ENCODE measurements at places on chromosomes 4 and X.

DNA sequence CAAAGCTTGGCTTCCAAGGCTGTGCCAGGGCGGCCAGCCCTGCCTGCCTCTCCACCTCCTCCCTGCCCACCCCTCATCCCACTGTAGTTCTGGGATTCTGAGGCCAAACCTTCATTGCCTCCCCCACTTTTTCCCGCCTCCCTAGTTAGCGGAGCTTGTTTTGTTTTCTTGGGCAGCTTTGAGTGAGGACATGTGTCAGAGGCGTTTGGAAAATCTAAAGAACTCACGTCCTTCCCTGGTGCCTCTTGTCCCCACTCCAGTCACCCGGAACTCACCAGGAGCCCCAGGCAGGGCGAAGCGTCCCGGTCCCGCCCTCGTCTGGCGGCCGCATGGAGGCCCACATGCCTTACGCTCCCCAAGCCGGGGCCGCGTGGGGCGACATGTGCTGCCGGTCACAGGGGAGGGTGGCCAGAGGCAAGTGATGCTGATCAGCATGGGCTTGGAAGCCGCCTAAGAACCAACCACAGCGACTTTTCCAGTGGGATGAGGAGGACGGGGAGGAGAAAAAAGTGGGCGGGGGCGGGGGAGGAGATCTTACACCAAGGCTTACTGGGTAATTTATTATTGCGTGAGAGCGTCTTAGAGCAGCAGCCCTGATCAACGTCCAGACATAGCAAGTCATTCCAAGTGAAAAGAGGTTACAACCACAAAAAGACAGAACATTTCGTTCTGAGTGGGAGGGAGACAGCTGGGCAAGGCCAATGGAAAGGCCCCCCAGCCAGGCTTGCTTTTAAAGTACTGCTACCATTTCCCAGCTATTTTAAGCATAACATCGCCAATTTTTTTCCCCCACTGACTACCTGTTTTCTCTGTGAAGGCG lies 48.5 kb downstream of the PRPS1 start:
- peak; percentile 43 for DNase-seq

DNA sequence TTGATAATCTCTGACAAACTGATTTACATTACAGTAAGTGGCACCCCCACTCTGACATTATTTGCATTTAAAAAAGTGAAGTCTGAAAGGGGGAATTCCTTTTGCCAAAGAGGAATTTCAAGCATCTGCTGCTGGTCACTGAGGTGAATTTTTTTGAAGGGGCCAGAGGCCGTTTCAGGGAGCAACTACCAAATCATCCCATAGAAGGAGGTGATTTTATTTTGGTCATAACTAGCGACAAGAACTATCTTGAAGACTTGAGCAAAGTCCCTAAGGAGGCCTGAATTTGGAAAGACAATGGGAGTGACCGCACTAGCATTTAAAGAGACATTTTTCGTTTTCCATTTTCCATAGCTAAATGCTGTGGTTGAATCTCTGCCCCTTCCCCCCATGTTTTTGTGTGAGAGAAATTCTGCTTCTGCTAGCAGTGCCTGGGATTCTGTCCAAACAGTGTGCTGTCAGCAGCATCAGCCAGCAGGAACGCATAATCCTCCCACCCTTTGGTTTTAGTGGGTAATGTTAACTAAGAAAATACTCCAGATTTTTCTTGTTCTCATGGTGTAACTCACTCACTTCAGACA lies 110.1 kb upstream of the MED14 start:
- no peak for DNase-seq

DNA sequence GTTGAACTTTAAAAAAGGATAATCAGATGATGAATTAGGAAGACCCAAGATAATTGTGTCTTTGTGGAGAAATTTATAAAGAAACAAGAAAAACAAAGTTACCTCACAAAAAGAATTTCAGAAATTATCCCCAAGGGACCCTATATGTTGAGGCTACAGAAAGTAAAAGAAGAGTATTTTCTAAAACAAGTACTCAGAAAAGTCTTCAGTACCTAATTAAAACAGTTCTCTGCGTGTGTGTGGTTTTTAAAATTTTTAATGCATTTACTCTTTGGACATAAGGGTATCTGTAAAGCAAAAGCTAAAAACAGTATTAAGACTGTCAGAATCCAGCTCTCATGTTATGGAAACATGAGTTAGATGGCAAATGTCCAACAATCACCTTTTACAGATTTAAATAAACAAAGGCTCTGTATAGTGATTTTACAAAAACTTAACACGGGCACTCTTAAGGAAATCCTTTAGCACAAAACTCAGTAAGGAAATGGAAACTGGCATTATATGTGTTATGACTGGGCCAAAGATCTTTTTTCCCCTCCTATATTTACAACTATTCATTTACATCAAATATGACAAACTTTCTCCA lies 187.5 kb downstream of the NSUN7 start:
- no peak for DNase-seq

DNA sequence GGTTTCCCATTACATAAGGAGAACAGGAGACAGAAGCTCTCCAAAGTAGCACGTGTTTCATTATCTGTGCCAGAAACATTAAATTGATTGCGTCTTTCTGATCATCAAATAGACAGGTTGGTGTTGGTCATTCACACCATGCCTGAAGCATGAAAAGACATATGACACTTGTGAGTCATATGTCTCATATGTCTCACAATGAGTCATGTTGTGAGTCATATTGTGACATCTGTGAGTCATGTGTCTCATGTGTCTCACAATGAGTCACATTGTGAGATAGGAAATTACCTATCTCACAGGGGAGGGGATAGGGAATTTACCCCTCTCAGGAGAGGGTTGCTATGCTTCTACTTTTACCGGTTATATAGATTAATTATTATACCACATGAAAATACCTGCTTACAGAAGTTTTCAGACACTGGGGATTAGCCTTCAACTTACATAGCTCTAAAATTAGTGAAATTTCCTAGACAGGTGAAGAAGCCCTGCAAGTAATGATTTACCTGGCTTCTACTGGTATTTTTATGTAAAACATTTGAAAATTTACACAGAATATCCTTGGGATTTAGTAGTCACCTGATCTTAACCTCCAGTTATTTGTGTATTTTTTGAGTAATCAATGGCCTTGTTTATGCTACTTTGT lies 80.8 kb downstream of the NPFFR2 start:
- DNase-seq = peak; percentile 26

DNA sequence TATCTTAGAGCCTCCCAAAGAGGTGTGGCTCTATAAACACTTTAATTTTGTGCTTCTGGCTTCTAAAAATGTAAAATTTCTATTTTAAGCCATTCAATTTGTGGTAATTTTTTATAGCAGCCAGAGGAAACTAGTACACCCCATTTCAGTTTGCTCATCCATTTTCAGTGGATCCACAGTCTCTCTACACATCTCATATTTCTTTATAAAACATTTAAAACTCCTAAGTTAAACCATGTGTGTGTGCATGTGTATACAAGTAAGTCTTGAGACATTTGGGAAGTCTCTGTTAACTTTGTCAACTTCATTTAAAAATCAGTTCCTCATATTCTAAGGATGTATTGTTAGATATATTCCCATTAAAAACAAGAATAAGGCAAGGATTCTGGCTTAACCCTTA lies 273.2 kb downstream of the IL15 start:
- DNase-seq = no peak

DNA sequence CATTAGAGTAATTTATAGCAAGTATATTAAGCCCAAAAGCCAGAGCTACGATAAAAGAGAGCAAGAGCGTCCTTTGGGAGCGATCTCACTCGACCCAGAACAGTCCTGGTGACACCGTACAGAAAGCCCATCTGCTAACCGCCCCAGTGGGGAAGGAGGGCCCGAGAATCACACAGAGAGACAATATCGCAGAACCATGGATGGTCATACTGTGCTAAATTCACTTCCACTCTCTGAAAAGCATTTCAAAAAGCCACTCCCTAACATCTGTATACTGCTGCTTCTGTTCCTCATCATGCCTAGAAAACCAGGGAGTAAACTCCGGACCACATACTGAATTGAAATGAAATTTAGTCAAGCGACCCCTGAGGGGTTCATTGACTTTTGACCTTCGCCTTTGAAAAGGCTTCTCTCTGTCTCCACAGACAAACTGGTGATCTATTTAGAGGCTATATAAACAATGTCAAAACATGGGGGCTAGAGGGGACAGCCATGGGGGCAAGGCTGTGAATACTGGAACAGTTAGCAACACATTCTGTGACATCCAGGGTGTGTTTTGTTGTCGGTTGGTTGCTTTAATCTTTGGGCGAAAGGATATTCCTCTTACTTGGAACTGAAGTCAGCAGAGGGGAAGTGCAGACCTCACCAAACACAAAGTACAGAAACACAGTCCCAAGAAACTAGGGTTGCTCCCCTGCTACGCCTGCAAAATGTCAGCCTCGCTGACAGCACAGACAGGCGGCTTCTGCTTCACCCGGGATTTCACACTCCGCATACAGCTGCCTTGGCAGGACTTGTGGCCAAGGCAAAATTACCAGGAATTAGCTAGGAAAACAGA lies 129.0 kb upstream of the RASGEF1B start:
- no peak for DNase-seq

GRCh38 chr4:181661090-181661489 lies 582.1 kb upstream of the TENM3 start:
- DNase-seq = no peak

- DNase-seq = no peak
Observed at GRCh38 chr4:151665022-151665784, 95.6 kb downstream of the GATB start.

GRCh38 chr4:20646287-20646686 lies 54.0 kb upstream of the PACRGL start:
- DNase-seq = no peak

- DNase-seq = no peak
Observed at GRCh38 chr4:107850438-107850837, 25.7 kb downstream of the SGMS2 start.

- no peak for DNase-seq
Observed at GRCh38 chrX:25442499-25442898, 426.7 kb upstream of the ARX start.

DNA sequence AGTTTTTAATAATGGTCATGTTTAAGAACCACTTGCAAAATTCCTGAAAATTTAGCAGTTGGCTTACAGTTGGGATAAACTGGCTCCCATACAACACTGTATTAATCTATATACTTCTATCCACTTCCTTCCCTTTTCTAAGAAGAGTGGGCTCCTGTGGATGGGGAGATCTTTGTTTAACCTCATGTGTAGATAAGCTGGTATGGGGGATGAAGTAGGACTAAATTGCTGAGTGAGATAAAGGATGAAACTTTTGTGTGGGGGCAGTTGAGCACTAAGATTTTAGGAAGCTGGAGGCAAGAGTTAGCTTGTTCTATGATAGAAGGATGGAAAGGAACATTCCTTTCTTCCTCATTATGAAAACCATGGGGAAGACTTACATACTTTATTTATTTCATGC lies 54.6 kb upstream of the ATP8A1 start:
- DNase-seq = no peak

DNA sequence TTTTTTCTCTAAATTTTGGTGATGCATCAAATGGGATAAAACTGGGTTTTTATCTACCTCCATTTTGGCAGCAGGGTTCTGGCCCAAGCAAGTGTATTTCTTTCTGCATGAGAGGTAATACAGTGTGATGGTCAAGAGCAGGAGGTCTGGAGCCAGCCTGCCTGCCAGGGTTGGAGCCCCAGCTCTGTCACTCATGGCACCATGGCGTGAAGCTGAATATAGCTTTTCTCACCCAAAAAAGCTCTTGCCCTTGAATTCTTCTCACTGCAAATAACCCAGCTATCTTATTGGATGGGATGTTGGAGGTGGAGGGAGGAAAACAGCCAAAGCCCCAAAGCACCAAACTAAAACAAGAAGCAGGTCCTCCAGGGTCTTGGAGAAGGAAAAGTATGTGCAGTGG lies 218.4 kb downstream of the ARHGAP10 start:
- DNase-seq = no peak

DNA sequence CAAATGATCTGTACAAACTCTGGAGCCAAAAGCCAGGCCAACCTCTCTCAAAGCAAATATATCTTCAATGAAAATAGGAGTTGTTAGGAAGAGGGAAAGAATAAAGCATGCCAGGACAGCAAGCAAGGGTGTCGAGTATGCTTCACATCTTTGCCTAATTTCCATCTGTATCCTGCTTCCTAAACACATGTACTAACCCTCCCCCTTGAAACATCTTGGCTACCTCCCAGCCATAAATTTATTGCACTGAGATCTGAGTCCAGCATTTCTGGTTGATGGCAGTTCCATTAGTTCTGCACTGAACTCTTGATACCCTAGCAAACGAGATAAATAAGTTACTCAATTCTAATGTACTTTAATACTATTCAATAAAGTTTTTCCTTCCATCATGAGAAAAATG lies 430.5 kb upstream of the TRAM1L1 start:
- DNase-seq = no peak

DNA sequence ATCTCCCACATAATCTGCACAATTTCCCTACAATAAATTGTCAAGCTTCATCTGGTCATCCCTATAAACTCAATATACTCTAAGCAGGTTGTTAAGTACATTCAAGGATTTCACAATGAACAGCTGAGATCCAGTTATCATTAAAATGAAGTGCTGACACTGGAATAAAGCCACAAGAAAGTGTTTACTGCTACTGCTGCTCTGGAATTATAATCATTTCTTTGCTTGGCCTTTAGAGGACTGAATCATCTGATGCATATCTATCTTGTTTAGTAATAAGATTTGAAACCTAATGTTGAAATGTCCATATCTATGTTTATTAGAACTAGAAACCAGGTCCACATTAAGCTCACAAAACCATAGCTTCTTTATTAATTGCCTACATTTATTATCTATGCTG lies 338.6 kb upstream of the ZFP42 start:
- no peak for DNase-seq

GRCh38 chr4:47483745-47484144 lies 1.3 kb upstream of the ATP10D start:
- no peak for DNase-seq

DNA sequence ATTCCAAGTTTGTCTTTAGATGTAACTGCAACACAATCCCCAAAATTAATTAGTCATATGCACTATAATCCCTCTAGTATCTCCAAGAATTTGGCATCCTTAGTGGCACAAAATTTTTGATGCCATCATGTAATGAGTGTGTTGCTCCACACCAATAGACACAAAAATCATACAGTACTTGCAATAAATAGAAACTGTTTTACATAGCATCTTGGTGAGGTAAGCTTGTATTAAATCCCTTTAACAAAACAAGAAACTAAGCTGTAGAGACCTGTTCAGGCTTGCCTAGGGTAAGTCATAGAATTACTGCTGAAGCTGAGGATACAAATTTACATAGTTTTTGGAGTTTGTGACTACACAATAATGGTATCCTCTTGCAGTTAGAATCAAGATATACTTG lies 64.5 kb upstream of the PRSS12 start:
- no peak for DNase-seq

GRCh38 chr4:124423160-124423559 lies 289.4 kb downstream of the ANKRD50 start:
- DNase-seq = no peak

All from activated CD8-positive, alpha-beta T cell treated with anti-CD3 and anti-CD28 coated beads, Interleukin-2, amount 10 ng/mL, durations not matched to agents 7 days and 5 days (primary cell).